ENCODE measurements at places on chromosomes 3 and 15.

GRCh38 chr3:180183346-180183745 lies 146.6 kb upstream of the PEX5L start:
- DNase-seq: no peak

GRCh38 chr15:43511012-43511885 lies 6.2 kb upstream of the MAP1A start:
- no peak for DNase-seq

- DNase-seq: no peak
Measured at GRCh38 chr3:183576487-183577107, 21.1 kb upstream of the KLHL6 start.

GRCh38 chr15:76313731-76314130 lies 2.5 kb upstream of the ETFA start:
- DNase-seq: no peak

GRCh38 chr15:96225642-96226259 lies 104.7 kb upstream of the NR2F2 start:
- DNase-seq: no peak

GRCh38 chr3:105911496-105911895 lies 42.7 kb upstream of the CBLB start:
- DNase-seq: no peak

- no peak for DNase-seq
Measured at GRCh38 chr3:188827103-188827502, 344.7 kb upstream of the TPRG1 start.

DNA sequence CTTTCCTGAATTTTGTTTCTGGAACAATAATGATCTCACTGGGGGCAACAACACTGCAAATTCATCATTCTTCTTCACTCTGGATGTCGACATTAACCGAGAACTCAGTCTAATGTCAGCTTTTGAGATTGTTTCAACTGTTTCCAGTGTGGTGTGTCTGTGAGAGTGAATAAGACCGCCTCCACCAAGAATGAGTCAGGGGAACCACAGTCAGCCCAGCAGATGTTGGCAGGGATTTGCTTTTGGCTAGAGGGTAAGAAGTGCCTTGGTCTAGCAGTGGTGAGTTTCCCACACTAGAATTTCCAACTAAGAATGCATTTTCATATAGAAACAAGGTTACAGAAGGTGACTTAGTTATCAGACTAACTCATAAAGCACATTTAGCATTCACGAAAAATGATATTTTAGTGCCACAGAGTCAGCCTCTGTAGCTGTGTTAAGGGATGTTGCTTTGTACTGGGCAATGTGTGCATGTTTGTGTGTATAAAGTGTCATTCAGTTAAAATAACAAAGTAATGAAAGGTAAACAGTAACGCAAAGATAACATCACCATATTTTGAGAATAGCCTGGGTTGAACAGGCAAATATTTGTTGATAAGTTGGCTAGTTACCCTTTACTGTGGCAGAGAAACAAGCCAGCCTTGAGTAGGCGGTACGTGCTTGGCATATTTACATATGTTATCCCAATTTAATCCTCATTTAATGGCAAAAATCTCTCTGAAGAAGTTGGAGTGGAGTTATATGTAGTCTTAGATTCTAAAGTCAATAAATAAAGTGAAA lies 33.8 kb downstream of the DRD3 start:
- no peak for DNase-seq

- DNase-seq: no peak
Measured at GRCh38 chr3:97914388-97914787, 57.8 kb downstream of the RIOX2 start.

GRCh38 chr15:29046977-29047376 lies 161.2 kb downstream of the APBA2 start:
- no peak for DNase-seq

GRCh38 chr3:43638594-43639447 lies 17.0 kb upstream of the ANO10 start:
- no peak for DNase-seq

GRCh38 chr3:113532698-113533533 lies 561 bp downstream of the SIDT1 start:
- peak; percentile 32 for DNase-seq

- peak; percentile 26 for DNase-seq
Measured at GRCh38 chr3:27880969-27881892, 159.1 kb upstream of the EOMES start.

DNA sequence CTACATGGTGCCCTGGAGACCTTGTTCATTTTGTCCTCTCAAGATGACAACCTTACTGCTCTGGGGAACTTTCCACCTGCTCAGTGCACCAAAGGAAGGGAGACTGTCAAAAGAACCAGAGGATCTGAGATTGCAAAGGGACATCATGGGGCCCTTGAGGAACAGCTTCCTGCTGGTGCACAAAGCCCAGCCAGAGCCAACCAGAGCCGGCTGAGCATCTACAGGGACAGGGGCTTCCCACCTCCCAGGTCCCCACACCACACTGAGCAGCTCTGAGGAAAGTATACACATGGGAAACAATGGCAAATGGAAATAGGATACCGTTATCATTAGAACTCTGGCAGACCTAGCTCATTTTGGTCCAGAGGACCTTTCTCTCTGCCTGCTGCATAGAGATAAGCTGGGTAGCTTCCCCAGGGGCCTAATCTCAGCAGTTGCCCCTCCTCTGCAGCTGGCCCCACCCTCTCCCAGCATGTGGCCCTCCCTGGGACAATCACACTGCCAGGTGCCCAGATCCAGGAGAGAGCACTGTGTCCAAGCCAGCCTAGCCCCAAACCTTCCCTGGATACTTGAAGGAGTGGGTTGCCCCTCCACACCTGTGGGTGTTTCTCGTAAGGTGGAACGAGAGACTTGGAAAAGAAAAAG lies 123.4 kb upstream of the PRR20G start:
- no peak for DNase-seq

DNA sequence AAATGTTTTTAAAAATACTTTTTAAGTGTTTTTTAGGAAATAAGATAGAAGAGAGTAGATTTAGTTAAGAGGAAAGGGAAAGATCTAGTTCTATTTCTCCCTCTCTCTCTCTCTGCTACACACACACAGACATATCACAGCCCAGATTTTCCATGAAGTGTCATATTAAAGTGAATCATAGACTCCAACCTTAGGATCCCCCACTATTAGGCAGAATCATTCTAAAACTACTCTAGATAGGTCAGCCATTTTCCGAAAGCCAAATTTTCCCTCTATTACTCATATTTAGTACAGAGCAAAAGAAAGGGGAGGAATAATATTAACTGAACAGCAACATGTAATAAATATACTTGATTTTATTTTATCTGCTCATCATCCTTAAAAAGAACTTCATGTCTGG lies 45.1 kb upstream of the RSL24D1 start:
- no peak for DNase-seq

- DNase-seq: no peak
Measured at GRCh38 chr3:4680227-4680691, 187.1 kb downstream of the ITPR1 start.

GRCh38 chr3:167913219-167913835 lies 177.8 kb downstream of the SERPINI1 start:
- DNase-seq: no peak

- DNase-seq: no peak
Measured at GRCh38 chr3:31754575-31755278, 222.0 kb downstream of the STT3B start.

Data from activated T-helper 1 cell treated with Interleukin-2 at 50 U/mL for 16 hours (primary cell).